ENCODE measurements at places on chromosomes 3 and 15.
A peak's percentile ranks its signal among the peaks of the same experiment; 100 is the strongest.

DNA sequence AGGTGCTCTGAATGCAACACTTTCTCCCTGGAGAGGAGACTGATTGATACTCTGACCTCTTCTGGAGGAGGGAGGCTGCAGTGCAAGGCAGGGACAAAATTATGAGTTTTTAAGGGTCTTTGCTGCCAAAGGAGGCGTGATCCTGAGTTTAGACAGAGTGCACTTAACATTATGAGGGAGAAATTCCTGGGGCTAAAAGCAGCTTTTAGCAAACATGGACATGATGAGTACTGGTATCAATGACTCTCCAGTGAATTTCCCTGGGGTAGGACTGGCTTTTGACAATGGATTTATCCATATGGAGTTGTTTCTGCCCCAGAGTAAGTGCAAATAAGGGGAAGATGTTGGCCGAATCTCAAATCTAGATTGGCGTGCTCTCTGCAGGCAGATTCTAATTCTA, 133.1 kb downstream of the THSD4 start:
- H3K27me3 ChIP-seq, result no peaks in the 10 kb centered on the region
- H3K4me3 ChIP-seq, result no peak overlapping the region
- ATAC-seq, result no peak
- H3K36me3 ChIP-seq, result no peaks in the 10 kb centered on the region
- H3K27ac ChIP-seq, result no peak overlapping the region

GRCh38 chr3:100149713-100150415, 35.6 kb upstream of the FILIP1L start:
- H3K4me3 ChIP-seq, result no peak overlapping the region
- H3K27ac ChIP-seq, result peak overlapping the region; percentile 61
- no peaks in the 10 kb centered on the region for H3K4me1 ChIP-seq
- no peak for ATAC-seq
- peaks cover 6% of the 10 kb centered on the region for H3K36me3 ChIP-seq

DNA sequence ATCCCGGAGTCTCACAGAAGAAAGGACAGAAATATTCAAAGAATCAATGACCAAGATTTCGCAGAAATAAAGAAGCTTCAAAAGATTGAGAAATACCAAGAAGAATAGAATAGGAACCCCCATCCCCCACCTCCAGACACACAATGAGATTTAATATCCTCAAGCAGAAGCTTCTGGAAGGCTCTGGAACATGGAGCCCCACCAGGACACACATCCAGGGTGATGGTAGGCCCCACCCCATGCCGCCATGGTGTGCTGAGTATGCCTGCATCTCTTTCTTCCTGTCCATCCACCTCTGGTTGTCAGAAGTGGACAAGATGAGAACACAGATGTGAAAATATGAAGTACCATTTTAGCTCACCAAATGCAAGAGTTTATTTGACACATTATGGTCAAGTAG, 19.3 kb downstream of the PRR23E start:
- no peak overlapping the region for H3K27ac ChIP-seq
- ATAC-seq, result no peak
- no peaks in the 10 kb centered on the region for H3K4me1 ChIP-seq
- H3K4me3 ChIP-seq, result no peak overlapping the region
- H3K27me3 ChIP-seq, result peaks cover 58% of the 10 kb centered on the region

DNA sequence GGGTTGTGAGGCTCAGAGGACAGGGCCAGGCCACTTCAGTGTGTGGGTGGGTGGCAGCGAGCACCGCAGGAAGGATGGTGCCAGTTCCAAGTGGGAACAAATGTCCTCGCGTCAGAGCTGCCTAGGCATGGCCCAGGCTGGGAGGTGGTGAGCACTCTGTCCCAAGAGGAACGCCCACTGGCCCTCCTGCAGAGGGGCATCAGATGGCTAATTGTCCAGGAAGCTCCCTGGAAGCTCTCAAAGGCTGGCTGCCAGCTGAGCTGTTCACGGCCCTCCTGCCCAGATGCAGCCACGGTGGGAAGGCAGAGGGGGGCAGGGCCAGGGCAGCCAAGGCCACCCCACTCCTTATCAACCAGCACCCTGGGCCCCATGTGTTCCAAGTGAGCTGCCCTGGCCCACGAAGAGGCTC, 55.2 kb downstream of the IQSEC1 start:
- H3K4me3 ChIP-seq, result no peak overlapping the region
- H3K36me3 ChIP-seq, result no peaks in the 10 kb centered on the region
- H3K27ac ChIP-seq, result peak overlapping the region; percentile 70

- H3K27me3 ChIP-seq, result no peaks in the 10 kb centered on the region
- no peak for ATAC-seq
- no peaks in the 10 kb centered on the region for H3K36me3 ChIP-seq
- H3K4me3 ChIP-seq, result no peak overlapping the region
These were observed 24.9 kb downstream of the NIPA2 start for GRCh38 chr15:22863356-22863755.

DNA sequence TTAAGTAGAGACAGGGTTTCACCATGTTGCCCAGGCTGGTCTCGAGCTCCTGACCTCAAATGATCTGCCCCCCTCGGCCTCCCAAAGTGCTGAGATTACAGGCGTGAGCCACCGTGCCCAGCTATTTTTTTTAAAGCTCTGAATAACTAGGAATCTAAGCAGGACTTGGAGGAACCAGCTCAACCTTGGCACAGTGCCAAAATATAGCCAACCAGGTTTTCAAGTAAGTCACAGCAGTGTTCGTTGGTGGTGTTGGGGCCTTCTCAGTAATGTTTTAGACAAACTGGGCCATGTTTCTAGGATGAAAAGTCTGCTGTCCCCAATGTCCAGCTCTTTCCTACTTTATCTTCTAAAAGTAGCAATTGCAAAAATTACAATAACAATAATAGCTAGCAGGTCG, 6.4 kb upstream of the ADAM10 start:
- no peak overlapping the region for H3K27ac ChIP-seq
- no peaks in the 10 kb centered on the region for H3K27me3 ChIP-seq
- no peaks in the 10 kb centered on the region for H3K36me3 ChIP-seq
- no peaks in the 10 kb centered on the region for H3K4me1 ChIP-seq

- H3K27me3 ChIP-seq, result no peaks in the 10 kb centered on the region
- H3K4me3 ChIP-seq, result no peak overlapping the region
These were observed 327.3 kb upstream of the GBE1 start for GRCh38 chr3:82088749-82089148.

- H3K27me3 ChIP-seq, result no peaks in the 10 kb centered on the region
- ATAC-seq, result no peak
- H3K4me1 ChIP-seq, result no peaks in the 10 kb centered on the region
These were observed 301.2 kb downstream of the MECOM start for GRCh38 chr3:169362301-169362700.

DNA sequence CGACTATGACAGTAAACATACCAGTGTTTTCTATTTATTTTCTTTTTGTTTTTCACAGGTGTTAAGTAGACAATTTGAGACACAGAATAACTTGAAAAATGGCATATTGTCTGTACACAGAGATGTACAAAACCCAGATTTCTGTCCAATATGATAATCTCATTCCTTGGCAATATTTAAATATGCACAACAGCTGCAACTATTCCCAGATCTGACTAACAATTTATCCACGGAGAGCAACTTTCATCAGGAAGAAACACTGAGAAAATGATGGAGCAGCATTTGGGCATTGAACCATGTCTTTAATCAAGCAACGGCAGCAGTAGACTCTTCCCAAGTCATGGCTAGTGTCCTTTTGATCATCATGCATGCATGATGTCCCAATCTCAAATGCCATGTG, 452.6 kb downstream of the ZPLD1 start:
- no peak overlapping the region for H3K4me3 ChIP-seq
- no peaks in the 10 kb centered on the region for H3K36me3 ChIP-seq
- H3K27ac ChIP-seq, result no peak overlapping the region

GRCh38 chr15:79769069-79769481, 127.7 kb downstream of the MTHFS start:
- no peaks in the 10 kb centered on the region for H3K27me3 ChIP-seq
- H3K27ac ChIP-seq, result no peak overlapping the region
- no peak for ATAC-seq
- no peaks in the 10 kb centered on the region for H3K36me3 ChIP-seq
- H3K4me3 ChIP-seq, result no peak overlapping the region

DNA sequence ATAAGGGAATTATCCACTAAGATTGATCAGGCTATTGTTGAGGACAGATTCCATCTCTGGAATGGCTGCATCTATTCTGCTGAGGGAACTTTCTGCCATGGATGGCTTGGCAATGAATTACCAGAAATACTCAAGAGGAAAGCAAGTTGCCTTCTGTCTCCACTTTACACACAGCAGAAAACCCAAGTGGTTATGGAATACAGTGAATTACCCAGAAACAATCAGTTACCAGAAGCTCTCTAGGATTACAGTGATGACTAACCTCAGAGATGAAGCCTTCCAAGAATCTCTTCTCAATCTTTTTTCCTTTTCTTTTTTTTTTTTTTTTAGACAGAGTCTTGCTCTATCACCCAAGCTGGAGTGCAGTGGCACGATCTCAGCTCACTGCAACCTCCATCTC, 183.3 kb downstream of the WDR76 start:
- no peaks in the 10 kb centered on the region for H3K27me3 ChIP-seq
- no peaks in the 10 kb centered on the region for H3K36me3 ChIP-seq
- no peak overlapping the region for H3K4me3 ChIP-seq
- ATAC-seq, result no peak

GRCh38 chr3:10268116-10268515, 19.9 kb downstream of the TATDN2 start:
- H3K36me3 ChIP-seq, result no peaks in the 10 kb centered on the region
- H3K27ac ChIP-seq, result no peak overlapping the region

GRCh38 chr3:137972396-137972795, 37.6 kb upstream of the CLDN18 start:
- no peaks in the 10 kb centered on the region for H3K27me3 ChIP-seq
- no peaks in the 10 kb centered on the region for H3K36me3 ChIP-seq
- no peak for ATAC-seq
- H3K4me1 ChIP-seq, result no peaks in the 10 kb centered on the region

DNA sequence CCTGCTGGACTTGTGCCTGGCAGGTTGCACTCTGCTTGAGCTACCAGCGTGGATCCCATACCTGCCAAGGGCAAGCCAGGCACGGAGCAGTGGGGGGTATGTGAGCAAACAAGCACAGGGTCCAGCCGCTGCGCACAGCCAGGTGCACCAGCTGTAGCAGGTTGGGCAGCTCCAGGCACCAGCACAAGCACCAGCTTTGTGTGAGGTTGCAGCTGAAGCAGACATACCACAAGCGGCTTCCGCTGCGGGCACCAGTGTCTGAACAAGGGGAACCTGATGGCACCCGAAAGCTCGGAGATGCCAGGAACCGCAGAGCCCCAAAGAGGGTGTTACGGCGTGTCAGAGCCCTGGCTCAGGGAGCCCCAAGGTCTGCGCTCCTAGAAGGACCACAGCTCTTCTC, 472.7 kb upstream of the ARL6 start:
- H3K4me3 ChIP-seq, result no peak overlapping the region
- no peaks in the 10 kb centered on the region for H3K4me1 ChIP-seq
- H3K36me3 ChIP-seq, result no peaks in the 10 kb centered on the region
- no peaks in the 10 kb centered on the region for H3K27me3 ChIP-seq
- ATAC-seq, result no peak

- H3K27me3 ChIP-seq, result no peaks in the 10 kb centered on the region
- H3K27ac ChIP-seq, result no peak overlapping the region
- no peaks in the 10 kb centered on the region for H3K36me3 ChIP-seq
- ATAC-seq, result no peak
- no peaks in the 10 kb centered on the region for H3K4me1 ChIP-seq
- H3K4me3 ChIP-seq, result no peak overlapping the region
These were observed 727.5 kb downstream of the TBL1XR1 start for GRCh38 chr3:176469694-176470205.

DNA sequence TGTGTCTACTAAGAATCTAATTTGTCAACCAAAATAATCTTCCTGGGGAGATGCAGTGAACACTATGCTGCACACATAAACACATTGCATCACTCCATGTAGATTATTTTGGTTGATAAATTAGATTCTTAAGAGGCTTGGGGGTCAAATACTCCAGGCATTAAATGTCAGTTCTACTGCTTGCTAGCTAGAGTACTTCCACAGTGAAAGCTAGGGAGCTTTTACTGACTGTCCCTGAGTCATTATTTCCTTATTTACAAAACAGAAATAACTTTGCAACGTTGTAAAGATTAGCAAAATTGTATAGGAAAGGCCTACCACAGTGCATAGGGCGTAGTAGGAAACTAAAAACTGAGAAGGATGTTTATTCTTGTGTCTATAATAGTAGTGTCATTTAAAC, 12.9 kb upstream of the TMC3 start:
- H3K4me1 ChIP-seq, result no peaks in the 10 kb centered on the region
- H3K36me3 ChIP-seq, result no peaks in the 10 kb centered on the region
- no peak overlapping the region for H3K27ac ChIP-seq
- no peak for ATAC-seq
- peaks cover 6% of the 10 kb centered on the region for H3K27me3 ChIP-seq

GRCh38 chr3:12363397-12364195, 74.7 kb downstream of the PPARG start:
- H3K36me3 ChIP-seq, result no peaks in the 10 kb centered on the region
- H3K27me3 ChIP-seq, result no peaks in the 10 kb centered on the region
- no peaks in the 10 kb centered on the region for H3K4me1 ChIP-seq
- H3K27ac ChIP-seq, result no peak overlapping the region
- ATAC-seq, result no peak

- no peak for ATAC-seq
- no peaks in the 10 kb centered on the region for H3K4me1 ChIP-seq
- no peak overlapping the region for H3K4me3 ChIP-seq
- H3K27ac ChIP-seq, result no peak overlapping the region
- H3K36me3 ChIP-seq, result no peaks in the 10 kb centered on the region
These were observed 345.8 kb upstream of the ROBO2 start for GRCh38 chr3:76694063-76694462.

- no peak for ATAC-seq
- H3K27me3 ChIP-seq, result no peaks in the 10 kb centered on the region
- H3K4me3 ChIP-seq, result no peak overlapping the region
- no peaks in the 10 kb centered on the region for H3K36me3 ChIP-seq
- no peak overlapping the region for H3K27ac ChIP-seq
These were observed 123.4 kb upstream of the MB21D2 start for GRCh38 chr3:193040836-193041672.

DNA sequence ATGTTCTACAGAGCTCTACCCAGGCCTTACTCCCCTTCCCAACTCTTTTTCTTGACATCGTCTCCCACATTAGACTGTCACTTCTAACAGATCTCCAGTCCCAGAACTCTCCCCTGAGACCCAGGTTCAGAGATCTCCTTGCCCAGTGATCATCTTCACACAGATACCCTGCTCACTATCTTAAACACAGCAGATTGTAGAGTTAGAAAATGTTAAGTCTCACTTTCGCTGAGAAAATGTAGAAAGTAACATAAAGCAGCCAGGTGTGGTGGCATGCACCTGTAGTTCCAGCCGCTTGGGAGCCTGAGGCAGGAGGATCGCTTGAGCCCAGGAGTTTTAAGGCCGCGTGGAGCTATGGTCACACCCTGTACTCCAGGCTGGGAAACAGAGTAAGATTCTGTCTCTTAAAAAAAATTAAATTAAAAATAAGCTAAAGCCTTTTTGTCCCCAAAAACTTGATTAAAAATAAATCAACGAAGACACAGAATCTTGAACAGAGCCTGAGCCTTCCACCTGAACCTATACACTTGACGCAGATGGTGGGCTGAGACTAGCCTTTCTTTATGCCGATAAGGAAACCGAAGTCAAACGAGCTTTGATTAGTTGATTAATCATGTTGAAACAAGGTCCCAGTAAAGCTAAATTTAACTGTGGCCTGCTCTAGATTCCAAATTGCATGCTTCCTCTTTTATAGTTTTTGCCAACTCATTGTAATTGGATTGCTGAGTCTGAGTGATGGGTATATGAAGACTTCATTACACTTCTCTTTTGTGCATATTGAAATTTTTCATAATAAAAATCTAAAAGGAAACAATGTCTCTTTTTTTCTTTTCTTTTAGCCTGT, 31.3 kb upstream of the BLM start:
- no peak for ATAC-seq
- H3K4me1 ChIP-seq, result peaks cover 4% of the 10 kb centered on the region
- H3K4me3 ChIP-seq, result no peak overlapping the region

- no peak for ATAC-seq
- H3K4me3 ChIP-seq, result no peak overlapping the region
- no peak overlapping the region for H3K27ac ChIP-seq
These were observed 283.9 kb downstream of the GRM7 start for GRCh38 chr3:7144697-7145308.
